ENCODE measurements at places on chromosomes 2 and 18.

GRCh38 chr18:14285053-14285452 lies 152.8 kb upstream of the ZNF519 start:
- DNase-seq, result no peak

DNA sequence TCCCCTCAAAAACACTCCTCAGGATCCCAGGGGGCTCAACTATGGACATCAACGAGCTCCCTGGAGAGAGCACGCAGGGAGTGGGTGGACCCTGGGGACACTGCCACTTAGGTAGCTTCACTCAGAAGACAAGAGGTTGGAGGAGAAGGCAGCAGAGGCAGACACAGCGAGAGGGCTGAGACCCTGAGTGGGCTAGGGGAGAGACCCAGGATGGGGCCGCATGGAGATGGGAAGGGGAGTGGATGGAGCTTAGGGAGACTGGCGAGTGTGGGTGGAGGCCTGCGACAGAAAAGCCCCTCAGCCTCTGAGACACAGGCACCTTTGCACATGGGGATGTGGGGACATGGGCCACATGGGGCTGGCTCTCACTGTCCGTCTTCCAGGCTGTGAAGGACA lies 70.9 kb downstream of the ASB1 start:
- no peak for DNase-seq

DNA sequence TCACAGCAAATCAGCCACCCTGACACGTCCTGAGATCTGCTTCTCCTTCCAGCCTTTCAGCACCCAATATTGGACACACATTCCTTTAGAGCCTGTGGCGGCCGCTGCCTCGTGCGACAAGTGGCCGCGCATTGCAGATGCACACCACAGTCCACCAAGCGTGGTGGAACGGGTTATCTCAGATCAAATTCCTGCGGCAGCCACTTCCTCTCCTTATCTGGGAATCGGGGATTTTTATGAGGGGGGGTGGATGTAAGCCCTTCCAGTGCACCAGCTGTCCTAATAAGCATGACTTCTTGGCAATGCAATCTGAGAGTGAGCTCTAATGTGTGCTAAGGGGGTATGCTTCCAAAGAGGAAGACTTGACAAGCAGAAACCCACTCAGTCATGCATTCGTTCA lies 18.3 kb upstream of the BMP10 start:
- no peak for DNase-seq

GRCh38 chr2:222217712-222218111 lies 81.1 kb downstream of the PAX3 start:
- no peak for DNase-seq

DNA sequence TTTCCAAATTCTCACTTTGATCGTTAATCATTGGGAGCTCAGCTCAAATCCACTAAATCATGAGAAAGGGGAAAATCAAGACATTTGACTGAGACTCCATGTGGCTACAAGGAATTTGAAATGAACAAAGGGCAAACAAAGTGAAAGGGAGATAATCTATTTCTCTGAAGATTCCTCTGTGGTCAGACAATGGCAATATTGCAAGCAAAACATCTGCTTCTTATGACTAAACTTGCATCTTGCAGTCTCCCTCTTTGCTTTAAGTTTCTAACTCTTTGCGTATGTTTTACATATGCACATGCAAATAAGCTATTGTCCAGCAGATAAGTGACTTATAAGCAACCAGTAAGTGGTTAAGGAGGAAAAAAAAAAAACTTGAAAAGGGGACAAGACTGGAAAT lies 299.1 kb upstream of the NXPH2 start:
- no peak for DNase-seq

DNA sequence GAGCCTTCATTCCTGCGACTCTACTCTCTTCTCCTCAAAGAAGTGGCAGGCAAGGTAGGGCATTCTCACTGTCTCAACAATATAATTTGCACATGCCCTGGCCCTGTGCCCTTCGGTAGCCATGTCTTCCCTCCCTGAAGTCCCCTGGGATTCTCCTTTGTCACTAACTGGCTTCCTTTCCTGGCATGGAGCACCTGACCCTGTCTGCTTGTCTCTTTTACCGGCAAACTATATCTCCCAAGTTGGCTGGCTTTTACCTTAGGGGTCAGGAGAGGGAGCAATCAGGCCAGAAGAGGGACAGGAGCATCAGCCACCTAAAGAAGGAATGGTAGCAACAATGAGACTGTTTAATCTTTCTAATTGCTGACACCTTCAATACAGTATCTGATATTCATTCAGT lies 51.9 kb upstream of the RMDN2 start:
- DNase-seq, result no peak

GRCh38 chr2:28357055-28357454 lies 35.6 kb upstream of the FOSL2 start:
- DNase-seq, result no peak

- no peak for DNase-seq
Observed at GRCh38 chr2:190376591-190377245, 31.4 kb upstream of the MFSD6 start.

DNA sequence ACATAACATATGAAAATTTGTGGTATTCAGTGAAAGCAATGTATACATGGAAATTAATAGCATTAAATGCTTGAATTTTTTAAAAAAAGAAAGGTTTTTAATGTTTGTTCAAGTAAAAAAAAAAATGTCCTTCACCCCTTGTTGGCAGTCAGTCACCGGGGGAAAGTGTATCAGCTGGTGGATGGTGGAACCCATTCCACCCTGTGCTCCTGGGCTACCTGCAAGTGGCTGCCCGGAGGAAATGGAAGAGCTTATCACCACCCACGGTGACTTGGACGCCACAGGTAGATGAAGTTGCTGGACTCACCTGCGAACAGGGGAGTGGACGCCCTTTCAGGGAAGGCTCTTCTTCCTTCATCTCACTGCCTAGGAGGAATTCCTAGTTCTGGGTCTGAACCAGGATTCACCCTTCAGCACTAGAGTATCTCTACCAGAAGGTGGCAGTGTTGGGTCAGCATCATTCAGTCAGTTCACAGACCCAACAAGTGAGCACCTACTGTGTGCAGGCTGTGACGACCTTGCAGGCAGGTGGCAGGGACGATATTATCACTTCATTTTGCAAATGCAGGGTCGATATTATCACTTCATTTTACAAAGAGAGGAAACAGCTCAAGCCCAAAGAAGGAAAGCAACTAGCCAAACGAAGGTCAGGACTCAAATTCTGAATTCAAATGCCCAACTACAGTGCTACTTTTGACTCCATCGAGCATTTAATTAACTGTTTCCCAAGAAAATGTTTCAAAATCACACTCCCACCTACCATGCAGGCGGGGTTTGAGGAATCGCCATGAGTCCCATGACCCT lies 35.8 kb downstream of the CIB4 start:
- peak; percentile 67 for DNase-seq

- DNase-seq, result no peak
Observed at GRCh38 chr2:157258520-157259326, 1.2 kb downstream of the GALNT5 start.

DNA sequence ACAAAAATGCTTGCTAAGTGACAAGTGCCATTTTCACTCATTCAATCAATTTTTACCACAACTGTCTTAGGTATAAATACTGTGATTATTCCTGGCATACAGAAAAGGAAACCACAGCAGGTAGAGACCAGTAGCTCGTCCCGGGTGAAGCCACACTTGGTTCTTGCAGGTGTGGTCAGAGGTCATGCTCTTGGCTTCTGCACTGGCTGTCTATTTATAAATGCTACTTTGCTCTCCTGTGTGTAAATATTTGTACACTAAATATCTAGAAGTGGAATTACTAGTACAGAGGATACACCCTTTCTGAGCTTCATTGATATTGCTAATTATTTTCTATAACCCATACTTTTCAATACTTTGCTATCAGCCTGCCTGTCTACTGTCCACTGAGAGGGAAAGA lies 284.6 kb downstream of the MYT1L start:
- no peak for DNase-seq

GRCh38 chr18:7196421-7196820 lies 34.5 kb upstream of the LRRC30 start:
- no peak for DNase-seq

DNA sequence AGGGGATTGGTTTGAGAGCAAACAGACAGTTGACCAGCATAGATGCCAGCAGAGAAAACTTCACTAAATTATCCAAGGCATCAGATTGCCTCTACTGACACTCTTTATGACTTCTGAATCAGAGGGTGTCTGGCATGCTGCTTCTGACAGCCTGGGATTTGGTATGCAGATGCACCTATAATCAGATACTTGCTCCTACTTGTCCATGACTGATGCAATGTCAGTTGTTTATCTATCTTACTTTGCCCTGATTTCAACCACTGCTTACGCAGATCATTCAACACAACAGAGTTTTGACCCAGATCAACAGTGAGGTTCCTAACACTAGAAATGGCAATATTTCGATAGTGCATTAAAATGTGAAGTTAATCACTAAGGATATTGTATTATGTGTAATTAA lies 22.6 kb upstream of the CALCRL start:
- no peak for DNase-seq

DNA sequence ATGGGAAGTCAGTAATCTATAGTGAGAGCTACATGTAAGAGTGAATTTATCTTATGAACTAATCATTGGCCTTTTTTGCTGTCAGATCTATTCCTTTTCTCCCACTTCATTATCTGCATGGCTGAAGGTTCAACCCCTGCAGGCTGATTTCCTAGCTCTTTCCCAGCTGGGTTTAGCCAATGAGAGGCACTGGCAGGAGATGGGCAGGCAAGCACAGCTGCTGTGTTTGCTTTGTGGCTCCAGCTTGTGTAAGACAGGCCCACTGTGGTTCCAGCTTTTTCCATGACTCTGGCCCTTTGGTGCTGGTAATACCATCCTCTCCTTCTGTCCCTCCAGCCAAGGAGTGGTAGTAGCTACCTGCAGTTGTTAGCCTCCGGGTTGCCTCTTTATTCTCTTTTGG lies 248.8 kb downstream of the PLCL1 start:
- no peak for DNase-seq

GRCh38 chr2:132692816-132693215 lies 22.8 kb upstream of the LYPD1 start:
- DNase-seq, result no peak

GRCh38 chr2:154229966-154230365 lies 358.2 kb downstream of the GALNT13 start:
- no peak for DNase-seq

- no peak for DNase-seq
Observed at GRCh38 chr2:177395351-177396065, 2.9 kb downstream of the AGPS start.

DNA sequence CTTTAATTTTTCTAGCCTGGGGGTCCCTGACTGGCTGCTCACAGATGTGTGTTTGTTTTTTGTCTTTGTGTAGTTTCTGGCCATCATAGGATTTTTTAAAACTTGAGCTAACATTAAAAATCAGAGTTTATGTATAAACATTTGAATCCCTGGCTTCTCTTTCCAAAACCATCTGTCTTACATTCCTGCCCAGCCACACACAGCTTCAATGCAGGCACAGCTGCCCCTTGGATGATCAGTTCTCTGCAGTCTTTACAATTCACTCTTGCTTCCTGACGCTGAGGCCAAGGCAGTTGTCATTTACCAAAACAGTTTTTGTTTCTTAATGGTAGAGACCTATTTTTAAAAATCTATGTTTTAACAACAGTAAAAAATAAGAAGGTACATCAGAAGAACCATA lies 169.2 kb upstream of the LRRTM1 start:
- DNase-seq, result no peak

GRCh38 chr18:79440316-79441110 lies 44.8 kb downstream of the NFATC1 start:
- no peak for DNase-seq

DNA sequence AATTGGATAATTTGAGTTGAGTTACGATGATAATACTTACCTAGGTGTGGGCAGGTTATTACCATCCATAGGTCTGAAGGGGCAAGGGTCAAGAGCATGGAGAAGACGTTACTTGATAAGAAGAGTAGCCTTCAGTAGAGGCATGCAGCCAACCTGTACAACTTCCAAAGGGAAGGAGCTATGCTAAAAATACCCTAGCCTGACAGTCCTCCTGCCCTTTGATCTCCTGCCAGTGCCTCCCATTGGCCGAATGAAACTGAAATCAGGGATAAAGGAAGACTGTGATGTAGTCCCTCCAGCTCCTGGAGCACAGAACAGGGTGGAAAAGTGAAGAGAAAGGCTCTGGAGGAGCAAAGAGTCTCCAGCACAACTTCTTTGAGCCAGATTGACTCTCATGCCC lies 487.4 kb downstream of the ADCYAP1 start:
- DNase-seq, result no peak

DNA sequence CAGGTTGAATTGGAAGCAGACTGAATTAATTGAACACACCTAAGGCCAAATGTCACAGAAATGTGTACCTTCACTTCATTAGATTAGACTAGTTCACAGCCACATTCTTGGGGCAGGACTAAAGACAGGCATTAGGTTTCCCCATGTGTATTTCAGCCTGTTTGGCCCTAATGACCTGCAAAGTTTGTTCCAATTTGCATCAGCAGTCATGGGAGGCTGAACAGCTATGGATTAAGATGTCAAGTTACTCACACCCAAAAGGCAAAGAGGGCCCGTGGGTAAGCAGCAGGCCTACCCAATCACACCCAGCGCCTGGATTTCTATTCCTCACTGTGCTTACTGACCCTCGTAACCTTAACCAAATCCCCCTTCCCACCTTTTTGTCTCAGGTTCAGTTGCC lies 99.6 kb upstream of the RIOK3 start:
- no peak for DNase-seq

DNA sequence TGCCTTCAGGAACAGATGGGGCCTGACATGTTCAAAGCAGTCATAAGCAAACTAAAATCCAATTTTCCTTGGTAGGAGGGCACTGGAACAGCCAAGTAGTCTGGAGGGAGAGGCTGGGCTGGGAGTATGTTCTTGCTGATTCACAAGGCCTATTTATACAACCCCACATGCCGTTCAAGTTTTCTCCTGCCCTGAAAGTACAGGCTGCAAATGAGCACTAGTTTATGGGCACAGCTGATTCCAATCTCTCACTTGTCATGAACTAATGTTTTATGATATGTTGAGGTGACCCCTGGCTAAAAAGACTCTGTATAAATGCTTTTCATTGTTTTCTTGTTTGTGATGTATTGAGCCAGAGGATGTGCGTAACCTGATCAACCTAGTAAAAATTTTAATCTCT lies 183.4 kb upstream of the SRD5A2 start:
- DNase-seq, result no peak

- DNase-seq, result no peak
Observed at GRCh38 chr2:42123426-42123825, 45.7 kb upstream of the EML4 start.

- DNase-seq, result no peak
Observed at GRCh38 chr2:239148495-239149200, 252.2 kb downstream of the HDAC4 start.

GRCh38 chr18:63234432-63234831 lies 85.1 kb downstream of the BCL2 start:
- DNase-seq, result no peak

DNA sequence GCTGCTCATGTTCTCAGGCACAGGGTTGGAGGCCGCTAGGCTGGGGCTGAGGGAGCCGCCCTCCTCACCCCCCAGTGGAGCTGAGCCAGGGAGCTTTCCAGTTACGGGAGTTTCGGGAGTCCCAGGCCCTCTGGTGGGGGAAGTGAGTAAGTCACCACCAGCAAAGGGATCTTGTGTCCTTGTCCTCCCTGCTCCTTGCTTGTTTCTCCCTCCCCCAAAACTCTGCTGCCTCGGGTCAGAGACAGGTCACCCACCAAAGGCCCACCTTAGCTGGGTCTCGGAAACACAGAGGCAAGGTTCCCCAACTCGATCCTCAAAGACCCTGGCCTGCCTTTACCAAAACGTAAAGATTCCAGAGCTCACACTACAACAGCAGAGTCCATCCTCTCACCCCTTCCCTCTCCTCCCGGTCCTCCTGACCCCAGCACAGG lies 60.5 kb upstream of the POMC start:
- DNase-seq, result peak; percentile 83

GRCh38 chr18:46624127-46624526 lies 32.9 kb downstream of the LOXHD1 start:
- peak; percentile 42 for DNase-seq

Data from left forelimb (tissue), 1 donor.